Activated T-cell treated with anti-CD3 and anti-CD28 coated beads, Interleukin-2, amount 50 U/mL, for 1 hour (primary cell): ENCODE measurements at places on chromosomes 11 and 22.

GRCh38 chr11:4187055-4187988 is 92.7 kb downstream of the RRM1 start:
- peak; percentile 90 for DNase-seq

DNA sequence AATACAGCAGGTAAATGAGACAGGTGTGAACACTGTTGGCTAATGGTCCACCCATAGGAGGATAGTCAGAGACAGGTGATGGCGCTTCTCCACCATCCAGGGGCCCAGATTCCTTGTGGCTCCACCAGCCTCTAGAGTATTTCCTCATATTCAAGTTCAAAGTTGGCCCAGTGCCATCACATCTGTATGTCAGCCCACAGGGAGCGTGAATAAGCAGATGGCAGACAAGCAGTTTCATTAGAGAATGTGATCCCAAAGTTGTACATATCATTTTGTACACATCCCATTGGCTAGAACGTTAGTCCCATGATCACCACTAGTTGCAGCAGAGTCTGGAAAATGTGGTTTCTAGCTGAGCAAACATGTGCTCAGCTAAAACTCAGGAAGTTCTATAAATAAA is 11.0 kb upstream of the CWF19L2 start:
- DNase-seq = no peak

DNA sequence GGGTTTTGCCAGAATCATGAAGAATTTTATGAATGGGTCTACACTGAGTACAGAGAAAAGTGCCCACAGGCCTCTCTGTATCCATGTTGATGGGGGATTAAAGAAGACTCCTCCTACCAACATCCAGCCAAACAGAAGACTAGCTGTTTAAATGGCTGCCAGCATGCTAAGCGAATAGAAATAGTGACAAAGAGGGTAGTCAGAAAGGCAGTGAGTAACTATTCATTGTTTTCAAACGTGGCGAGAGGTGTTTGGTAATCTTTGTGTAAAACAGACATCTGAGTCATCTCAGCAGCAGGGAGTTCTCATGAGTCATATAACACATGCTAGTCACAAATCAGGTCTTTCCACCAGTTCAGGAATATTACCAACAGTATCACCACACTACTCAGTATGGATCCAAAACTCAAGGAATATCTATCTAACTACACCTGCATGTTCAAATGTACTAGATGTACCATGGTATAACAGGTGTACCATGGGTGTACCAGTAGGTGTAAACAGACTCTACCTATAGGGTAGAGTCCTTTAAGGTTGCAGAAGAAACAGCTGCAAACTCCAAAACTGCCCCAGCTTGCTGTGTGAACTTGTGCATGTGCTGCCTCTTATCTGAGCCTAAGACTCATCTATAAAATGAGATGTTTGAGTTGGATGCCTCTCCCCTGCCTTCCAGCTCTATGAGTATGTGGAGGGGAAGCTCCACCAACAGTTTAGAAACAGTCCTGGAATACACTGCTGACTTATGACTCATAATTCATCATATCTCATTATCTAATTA is 82.0 kb downstream of the SLC1A2 start:
- no peak for DNase-seq

GRCh38 chr11:17639781-17640180 is 79.6 kb upstream of the MYOD1 start:
- no peak for DNase-seq

GRCh38 chr22:23180893-23181720 is 798 bp downstream of the BCR start:
- peak; percentile 32 for DNase-seq

- no peak for DNase-seq
These were observed 573.9 kb upstream of the CADM1 start for GRCh38 chr11:116078101-116078591.

DNA sequence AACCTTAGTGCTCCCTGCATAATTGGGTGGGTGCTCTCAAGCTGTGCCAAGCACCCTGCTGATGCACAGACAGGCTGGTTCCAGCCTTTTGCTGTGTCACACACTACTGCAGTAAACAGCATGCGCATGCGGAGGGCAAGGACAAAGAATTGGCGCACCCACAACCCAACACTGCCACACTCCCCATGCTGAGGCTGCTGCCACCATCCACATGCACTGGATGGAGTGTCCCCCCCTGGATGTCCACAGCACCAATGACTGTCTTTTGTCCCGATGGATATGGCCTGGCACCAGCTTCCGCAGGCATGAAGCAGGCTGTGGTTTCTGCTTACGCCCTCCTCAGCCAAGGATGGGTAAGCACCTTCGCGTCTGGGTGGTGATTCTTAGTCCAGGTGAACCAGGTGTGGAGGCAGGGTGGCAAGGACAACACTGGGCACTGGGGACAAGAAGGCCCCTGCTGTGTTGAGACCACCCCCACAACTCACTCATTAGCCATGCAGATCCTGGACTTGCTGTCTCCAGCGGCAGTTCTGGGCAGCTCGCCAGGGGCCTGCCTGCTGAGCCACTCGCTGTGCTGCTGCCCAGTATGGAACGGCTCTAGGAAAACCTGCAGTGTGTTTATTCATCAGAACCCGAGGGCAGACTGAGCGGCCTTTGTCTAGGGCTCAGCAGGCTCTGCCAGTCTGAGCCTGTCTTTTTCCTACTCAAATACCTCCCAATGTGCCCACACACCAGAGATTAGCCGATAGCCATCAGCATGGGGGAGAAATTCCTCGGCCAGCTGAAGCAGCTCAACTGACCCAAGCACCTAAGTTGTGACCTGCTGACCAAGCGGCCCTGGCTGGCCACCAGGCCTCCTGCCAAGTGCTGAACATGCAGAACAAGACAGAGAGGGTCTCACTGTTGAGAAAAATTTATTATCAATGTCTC is 8.2 kb upstream of the NAP1L4 start:
- peak; percentile 13 for DNase-seq

- DNase-seq = peak; percentile 7
These were observed 31.7 kb upstream of the OAF start for GRCh38 chr11:120179057-120179672.

DNA sequence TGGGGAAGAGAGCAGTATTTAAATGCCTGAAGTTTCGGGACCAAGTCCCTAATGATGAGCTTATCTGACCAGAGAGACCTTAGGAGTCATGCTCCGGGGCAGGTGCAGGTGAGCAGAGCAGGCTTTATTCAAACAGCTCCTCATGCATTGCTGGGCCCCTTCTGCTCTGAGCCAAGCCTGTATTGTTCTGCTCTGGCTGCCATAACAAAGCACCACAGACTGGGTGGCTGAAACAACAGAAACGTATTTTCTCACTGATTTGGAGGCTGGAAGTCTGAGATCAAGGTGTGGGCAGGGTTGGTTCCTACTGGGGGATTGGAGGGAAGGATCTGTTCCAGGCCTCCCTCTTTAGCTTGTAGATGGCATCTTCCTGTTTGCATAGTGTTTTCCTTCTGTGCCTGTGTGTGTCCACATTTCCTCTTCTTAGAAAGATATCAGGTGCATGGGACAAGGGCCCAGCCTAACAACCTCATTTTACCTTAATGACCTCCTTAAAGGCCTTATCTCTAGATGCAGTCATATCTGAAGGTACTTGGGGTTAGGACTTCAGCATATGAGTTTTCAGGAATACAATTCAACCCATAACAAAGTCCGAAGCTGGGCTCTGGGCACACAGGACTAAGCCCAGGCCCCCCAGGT is 97.1 kb upstream of the PARVA start:
- DNase-seq = no peak

- DNase-seq = no peak
These were observed 117.6 kb upstream of the THY1 start for GRCh38 chr11:119540370-119541125.

- no peak for DNase-seq
These were observed 5.1 kb upstream of the ZDHHC8 start for GRCh38 chr22:20126284-20127029.

DNA sequence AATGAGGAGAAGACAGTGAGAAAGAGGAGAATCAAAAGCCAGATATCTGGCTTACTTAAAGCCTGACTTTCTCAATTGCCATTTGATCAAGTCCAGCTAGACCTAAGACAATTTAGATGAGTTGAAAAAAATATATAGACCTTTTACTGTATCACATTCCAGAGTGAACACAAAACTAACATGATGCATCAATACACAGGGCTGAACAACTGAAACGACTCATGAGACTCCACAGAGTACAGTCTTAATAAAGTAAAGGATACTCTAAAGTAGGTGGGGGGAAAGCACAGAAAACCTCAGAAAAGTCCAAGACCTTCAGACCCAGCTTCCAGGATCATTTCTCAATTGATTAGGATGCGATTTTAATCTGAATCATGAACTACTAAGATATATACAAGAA is 95.3 kb upstream of the OR9G4 start:
- no peak for DNase-seq

DNA sequence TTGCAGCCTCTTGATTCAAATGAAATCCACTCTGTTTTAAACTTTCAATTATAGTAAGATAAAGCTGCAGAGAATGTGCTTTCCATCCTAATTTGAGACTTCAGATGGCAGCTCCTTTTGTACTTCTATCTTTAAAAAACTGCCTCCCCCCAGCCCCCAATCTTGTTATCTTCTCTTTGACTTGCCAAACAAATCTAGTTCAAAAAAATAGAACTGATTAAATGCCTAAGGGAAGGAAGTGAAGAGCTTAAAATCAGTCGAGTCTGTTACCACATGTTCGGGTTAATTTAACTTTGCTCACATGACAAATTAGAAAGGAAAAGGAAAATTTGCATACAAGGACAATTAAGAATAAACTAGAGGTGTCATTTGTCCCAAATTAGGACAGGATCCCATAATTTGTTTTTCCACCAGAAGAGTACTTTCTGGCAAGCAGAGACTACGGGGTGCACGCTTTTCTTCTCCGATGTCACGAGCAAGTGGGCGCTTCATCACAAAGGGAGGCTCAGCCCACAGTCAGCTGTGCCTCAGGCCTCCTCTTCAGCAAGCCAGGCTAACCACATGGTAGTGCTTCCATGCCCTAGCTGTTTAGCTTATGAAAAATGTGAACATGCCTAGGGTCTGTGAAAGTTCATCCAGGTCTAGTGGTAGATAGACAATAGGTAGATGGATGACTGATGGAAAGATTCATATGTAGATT is 69.0 kb upstream of the LDLRAD3 start:
- no peak for DNase-seq

DNA sequence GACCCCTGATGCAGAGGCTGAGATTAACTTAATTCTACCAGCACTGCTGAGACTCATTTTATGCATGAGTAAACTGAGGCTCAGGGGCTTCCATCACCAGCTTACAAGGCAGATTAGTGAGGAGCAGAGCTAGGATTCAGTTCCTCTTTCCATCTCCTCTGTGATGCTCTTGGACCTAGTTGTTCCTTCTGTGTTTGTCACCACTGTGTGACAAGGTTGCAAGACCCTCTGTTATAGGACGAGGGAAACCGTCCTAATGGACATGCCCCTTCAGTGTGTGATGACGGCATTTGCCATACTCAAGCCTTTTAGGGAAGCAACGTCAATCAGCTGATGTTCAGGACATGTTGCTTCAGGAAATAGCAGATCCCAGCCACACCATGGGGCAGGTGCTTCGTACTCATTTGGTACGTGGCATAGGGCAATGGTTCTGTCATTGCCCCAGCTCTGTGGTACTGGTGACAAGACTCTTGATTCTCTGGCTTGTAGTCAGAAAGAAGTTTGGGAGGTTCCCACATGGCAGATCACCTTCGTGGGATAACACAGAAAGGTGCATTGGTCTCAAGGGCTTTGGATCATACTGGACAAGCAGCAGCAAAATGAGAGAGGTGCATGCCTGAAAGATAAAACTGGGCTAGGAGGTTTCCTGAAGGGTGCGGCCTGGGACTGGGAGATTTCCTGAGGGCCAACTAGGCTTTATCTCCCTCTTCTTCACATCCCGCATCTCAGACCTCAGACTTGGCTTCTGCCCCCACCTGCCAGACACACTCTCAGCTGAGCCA is 23.9 kb upstream of the CD44 start:
- no peak for DNase-seq

DNA sequence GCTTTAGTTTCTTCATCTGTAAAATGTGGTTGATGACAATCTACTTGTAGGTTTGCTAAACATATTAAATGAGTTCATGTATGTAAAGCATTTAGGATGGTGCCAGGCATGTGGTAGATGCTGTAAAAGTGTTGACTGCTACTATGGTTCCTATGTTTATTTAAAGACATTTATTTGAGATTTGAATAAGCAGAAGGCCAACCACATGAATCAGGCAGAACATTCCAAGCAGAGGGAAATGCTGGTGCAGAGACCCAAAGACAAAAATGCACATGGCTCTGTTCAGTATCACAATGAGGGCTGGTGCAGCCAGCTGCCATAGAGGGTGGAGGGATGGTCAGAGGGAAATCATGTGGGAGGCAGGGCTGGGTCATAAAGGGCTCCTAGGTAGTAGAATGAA is 156.2 kb upstream of the PDGFD start:
- no peak for DNase-seq

DNA sequence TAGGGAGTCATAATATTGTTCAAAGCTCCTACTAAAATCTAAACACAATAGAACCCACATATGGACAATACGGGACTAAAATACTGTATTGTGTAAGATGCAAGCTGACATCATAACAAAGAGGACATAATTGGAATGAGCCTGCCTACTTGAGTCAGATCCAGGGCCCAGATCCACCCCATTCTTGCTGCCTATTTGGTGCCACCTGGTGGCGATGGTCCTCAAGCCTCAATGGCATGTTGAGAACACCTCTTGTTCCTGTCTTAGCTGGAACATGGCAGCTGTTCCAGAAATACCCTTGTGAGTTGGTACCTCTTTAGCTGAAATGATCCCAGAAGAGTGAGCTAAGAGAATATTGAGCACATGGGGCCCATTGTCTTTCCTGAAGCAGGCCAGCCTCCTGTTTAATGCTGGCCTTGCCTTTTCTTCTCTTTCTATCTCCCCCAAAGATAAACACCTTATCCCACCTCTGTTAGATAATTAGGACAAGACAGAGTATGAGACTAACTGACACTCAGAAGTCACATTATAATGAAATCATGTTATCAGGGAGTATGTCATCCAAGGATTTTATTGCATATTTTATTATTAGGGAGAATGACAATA is 680.9 kb upstream of the ANO5 start:
- no peak for DNase-seq

DNA sequence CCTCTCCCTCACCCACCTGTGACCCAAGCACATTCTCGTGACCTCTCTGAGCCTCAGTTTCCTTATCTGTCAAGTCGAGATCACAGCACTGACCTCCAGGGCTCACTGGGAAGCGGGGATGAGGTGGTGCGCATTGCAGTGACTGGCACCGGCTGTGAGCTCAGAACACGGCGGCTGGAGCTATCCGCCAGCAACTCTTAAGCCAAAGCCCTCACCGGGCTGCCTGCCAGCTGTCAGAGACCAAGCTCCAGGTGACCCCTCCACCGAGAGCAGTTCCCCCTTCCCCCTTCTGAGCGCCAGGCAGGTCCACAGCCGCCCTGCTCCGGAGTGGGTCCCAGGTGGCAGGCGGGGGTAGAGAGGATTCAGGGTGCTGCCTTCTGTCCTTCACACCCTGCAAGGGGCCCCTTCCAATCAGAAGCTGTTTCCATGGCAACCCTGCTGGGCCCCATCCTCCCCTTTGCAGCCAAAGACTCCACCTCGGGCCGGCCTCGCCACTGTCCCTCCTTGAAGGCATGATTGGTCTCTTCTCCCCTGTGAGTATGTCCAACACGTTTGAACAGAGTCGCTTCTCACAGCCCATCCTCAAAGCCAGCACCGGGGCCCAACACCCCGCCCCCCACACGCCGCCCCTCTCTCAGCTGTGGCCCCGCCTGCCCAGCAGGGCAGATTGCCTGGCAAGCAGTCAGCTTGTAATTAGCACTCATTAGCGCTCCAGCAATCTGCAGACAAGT is 98.7 kb downstream of the WNT7B start:
- no peak for DNase-seq

- no peak for DNase-seq
These were observed 57.1 kb upstream of the TIMP3 start for GRCh38 chr22:32744176-32744959.

GRCh38 chr11:15662285-15662684 is 547.6 kb downstream of the INSC start:
- no peak for DNase-seq

GRCh38 chr11:75078233-75078632 is 18.4 kb downstream of the OR2AT4 start:
- DNase-seq = no peak
